ENCODE measurements at places on chromosomes 7 and 10.
A peak's percentile ranks its signal among the peaks of the same experiment; 100 is the strongest.

- no peak for DNase-seq
Observed at GRCh38 chr7:46754140-46754720, 827.7 kb downstream of the TNS3 start.

DNA sequence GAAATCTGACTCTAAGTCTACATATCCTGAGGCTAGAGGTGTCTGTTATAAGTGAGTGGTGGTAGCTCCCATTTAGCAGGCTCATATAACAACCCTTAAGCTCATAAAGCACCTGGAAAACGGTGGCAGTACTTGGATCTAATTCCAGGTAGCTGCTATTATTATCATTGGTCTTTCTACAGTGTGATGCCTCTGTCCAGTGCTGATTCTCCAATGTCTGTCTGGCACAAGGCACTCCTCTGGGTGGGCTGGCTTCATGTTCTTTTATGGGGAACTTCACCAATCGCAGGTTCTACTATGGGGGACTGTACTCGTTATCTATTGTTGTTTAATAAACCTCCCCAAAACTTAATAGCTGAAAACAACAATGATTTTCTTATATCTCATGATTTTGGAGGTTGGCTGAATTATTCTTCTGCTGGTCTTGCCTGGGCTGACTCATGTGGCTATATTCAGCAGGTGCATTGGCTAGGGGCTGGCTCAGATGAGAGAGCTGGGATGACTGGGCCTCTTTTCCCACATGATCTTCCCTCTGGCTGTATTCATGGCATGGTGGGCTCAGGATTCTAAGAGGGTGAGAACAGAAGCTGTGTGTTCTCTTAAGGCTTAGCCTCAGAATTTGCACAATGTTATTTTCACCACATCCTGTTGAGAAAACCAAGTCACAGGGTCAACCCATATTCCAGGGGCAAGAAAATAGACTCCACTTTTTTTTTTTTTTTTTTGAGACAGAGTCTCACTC lies 93.0 kb upstream of the PCGF5 start:
- DNase-seq, result no peak

- DNase-seq, result peak; percentile 44
Observed at GRCh38 chr10:45373576-45374349, at the start of gene ALOX5. ALOX5 (plus strand) TSS chr10:45374216; CDS start chr10:45374280, 64 bp downstream.

- no peak for DNase-seq
Observed at GRCh38 chr10:127303105-127303504, 106.7 kb upstream of the INSYN2A start.

GRCh38 chr10:71081912-71082311 lies 130.5 kb upstream of the UNC5B start:
- DNase-seq, result peak; percentile 8

- DNase-seq, result no peak
Observed at GRCh38 chr10:18145652-18146051, 5.4 kb downstream of the CACNB2 start.

DNA sequence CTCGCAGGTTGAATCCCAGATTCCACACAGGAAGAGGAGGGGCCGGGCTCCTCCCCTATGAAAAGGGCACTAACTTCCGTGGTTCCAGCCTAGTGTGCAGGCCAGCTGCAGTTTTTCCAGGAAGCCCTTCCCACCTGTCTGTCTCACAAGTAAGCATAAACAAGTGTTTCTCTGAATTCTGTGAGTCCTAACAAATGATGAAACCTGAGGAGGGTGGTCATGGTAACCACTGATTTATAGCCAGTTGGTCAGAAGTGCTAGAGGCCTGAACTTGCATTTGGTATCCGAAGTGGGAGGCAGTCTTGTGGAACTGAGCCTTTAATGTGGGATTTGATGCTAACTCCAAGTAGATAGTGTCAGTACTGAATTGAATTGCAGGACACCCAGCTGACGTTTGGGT lies 54.7 kb upstream of the STEAP4 start:
- no peak for DNase-seq

GRCh38 chr10:43585981-43586729 lies 11.7 kb upstream of the ZNF239 start:
- DNase-seq, result no peak

- no peak for DNase-seq
Observed at GRCh38 chr7:70728872-70729552, 402.9 kb upstream of the GALNT17 start.

- DNase-seq, result no peak
Observed at GRCh38 chr7:148772297-148773089, 73.8 kb downstream of the CUL1 start.

- DNase-seq, result no peak
Observed at GRCh38 chr10:47179291-47179647, 120.7 kb upstream of the GDF10 start.

DNA sequence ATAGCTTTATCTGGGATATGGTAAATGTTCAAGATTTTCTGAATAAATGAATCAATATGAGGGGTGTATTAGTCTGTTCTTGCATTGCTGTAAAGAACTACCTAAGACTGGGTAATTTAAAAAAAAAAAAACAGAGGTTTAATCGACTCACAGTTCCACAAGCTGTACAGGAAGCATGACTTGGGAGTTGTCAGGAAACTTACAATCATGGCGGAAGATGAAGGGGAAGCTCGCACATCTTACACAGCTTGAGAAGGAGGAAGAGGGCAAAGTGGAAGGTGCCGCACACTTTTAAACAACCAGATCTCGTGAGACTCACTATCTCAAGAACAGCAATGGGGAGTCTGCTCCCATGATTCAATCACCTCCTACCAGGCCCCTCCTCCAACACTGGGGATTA lies 32.5 kb upstream of the OTUD1 start:
- DNase-seq, result no peak

DNA sequence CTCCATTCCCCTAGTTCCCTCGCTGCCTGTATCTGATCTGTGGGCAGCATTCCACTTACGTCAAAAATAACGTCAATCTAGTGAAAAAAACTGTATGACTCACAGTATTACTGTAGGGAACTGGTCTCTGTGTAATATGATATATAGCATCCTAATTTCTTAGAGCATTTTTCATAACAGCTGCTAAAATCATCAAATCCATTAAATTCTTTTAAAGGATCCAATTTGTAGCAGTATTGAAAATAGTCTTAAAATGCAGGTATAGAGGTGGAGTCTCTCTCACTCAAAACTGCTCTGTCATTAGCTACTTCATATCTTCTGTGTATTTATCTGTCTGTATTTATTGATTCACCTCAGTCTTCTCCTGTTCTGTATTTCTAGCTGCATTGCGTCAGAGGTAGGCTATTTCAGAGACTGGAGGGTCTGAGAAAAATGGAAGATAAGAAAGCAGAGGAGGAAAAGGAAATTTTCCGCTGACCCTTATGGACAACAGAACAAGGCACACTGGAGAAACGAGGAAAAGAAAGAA lies 59.9 kb downstream of the PON1 start:
- no peak for DNase-seq

DNA sequence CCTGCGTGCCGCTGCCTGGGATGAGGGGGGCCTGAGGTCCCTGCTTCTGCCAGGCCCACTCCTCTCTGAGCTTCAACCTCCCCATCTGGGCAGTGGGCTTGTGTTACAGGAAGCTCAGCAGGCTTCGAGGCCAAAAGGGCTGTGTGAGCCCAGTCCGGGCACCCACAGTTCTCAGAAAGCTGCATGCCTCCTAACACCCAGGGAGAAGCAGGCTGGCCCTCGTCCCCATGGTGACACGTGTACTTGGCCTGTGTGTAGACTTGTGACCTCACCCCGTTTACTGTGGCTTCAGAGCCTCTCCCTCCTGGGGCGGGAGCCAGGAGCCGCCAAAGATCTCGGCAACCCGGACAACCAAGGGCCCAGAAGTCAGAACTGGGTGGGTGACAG lies 2.2 kb upstream of the GRIFIN start:
- peak; percentile 31 for DNase-seq

- DNase-seq, result no peak
Observed at GRCh38 chr7:44771358-44771757, 22.7 kb downstream of the ZMIZ2 start.

DNA sequence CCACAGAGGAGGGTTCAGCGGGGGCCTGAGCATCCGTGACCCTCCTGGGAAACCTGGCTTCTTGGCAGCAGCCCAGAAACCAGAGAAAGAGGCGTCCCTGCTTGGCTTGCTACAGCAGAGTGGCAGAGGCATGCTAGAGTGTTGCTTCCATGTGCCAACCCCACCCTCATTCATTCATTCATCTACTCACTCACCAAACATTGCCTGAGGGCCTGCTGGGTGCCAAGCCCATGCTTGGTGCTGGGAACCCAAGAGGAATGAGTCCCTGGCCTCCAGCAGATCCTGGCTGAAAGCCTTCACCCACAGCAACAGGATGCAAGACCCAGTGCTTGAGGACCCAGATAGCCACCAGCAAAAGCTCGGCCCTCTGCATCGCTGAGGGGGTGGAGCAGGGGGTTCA lies 129.0 kb downstream of the CDH23 start:
- no peak for DNase-seq

DNA sequence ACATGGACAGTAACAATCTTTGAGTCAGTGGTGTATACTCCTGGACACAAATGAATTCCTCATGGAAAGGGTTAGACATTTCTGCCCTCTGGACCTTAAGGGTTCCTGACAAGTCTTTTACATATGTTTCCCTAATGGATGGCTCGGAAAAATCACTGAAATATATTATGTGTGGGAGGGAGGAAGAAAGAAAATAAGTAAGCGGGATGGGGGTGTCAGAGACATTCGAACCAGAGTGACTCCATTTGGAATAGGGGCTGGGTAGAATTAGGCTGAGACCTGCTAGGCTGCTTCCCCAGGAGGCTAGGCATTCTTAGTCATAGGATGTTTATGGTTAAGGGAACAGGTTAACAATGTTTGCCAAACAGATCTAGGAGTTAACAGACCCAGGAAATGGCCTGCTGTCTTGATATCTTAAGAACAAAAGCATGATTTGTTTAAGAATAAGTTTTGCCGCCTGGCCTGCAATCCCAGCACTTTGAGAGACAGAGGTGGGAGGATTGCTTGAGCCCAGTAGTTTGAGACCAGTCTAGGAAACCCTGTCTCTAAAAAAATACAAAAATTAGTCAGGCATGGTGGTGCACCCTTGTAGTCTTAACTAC lies 1241.7 kb downstream of the TYW1 start:
- DNase-seq, result no peak

- DNase-seq, result no peak
Observed at GRCh38 chr7:116353647-116354046, 143.3 kb downstream of the TES start.

GRCh38 chr7:87759501-87759900 lies 116.7 kb downstream of the SLC25A40 start:
- DNase-seq, result no peak

GRCh38 chr7:125057963-125058362 lies 128.3 kb upstream of the POT1 start:
- DNase-seq, result no peak

DNA sequence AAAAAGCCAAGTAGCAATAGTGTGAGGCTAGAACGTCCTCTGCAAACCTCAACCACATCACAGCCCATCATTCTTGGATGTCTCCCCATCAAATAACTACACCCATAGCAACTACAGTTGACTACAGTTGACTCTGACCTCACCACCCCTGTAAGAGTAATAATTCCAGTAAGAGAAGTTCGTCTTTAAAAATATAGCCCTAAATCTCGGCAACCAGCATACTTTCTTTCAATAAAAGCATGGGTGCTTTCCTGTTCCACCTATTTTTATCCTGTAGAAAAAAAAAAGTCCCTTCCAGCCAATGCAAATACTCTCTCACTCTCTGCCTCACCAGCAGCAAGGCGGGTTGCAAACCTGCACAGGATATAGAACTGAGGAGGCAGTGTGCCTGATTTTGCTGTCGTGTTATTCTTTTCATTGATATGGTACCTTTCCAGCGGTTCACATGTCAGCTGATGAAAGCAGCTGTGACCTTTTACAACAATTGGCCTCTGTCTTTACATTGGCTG lies 187.5 kb upstream of the NFE2L3 start:
- DNase-seq, result peak; percentile 18

DNA sequence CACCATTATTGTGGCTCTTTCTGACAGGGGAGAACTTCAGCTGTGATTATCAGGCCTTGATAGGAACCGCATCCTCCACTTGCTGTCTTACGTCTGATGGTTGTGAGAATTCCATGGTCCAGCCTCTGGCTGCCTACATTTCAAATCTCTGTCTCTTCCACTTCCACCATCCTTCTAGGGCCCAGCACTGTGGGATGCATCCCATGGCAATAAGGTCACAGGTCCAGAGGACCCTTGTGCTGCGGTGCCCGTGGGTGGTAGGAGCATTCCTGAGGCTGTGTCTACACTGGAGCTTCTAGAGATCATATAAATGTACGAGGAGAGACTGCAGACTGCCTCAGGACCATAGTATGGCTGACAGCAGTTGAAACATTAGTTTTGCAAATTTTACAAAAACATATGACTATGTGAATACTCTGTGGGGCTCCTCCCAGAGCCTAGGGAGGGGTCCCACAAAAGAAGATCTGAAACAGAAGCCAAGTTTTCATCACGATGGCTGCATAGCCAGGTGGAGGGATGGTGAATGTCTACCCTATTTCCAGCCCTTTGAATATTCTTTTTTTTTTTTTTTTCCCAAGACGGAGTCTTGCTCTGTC lies 11.8 kb downstream of the CALML3 start:
- no peak for DNase-seq

DNA sequence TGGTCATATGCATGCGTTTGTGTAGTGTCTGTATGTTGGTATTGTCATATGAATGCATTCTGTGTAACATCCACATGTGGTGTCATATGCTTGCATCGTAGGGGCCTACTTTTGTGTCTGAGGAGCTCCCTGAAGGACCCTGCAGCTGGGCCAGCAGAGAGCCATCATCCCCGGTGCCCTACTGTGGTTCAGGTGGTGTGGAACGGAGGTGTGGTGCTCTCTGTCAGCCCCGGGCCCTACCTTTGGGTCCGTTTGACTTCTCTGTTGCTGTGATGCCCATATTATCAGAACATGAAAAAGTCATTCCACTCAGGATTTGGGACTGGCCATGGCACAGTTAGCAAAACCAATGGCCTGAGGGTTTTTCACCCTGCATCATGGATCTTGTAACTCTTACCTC lies 217.9 kb downstream of the ADARB2 start:
- DNase-seq, result no peak

DNA sequence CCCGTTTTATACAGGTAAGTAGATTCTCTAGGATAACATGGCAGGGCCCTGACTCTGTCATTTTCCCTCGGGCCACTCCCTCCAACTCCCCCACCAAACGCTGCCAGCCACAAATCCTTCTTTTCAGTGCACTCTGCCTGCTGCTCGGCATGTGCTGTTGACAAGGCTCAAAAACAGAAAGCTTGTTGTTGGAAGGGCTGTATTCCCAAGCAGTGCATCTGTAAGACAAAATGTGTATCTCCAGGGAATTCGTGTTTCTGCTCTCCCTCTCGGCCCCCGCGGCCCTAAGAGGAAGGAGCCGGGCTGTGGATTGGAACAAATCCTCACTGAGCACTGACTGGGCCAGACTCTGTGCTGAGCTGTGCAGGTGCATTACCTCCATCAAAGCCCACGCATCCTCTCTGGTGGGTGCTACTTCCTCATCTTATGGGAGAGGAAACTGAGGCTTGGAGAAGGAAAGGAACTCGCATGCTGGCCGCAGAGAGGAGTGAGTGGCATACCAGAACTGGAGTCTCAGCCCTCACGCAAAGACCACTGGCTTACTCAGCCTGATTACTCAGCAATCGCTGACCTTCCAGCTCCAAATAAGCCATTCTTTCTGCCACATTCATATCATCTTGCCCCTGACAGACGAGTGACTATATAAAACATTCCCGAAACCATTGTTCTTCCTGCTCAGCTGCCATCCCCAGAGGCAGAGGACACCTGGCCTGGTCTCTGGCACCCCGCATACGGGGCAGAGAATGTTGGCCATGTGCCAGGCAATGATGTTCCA lies 33.5 kb upstream of the ENO4 start:
- no peak for DNase-seq
